ENCODE measurements at places on chromosomes 16 and 17.

- DNase-seq = no peak
Measured at GRCh38 chr17:59637611-59638310, 18.1 kb downstream of the CLTC start.

DNA sequence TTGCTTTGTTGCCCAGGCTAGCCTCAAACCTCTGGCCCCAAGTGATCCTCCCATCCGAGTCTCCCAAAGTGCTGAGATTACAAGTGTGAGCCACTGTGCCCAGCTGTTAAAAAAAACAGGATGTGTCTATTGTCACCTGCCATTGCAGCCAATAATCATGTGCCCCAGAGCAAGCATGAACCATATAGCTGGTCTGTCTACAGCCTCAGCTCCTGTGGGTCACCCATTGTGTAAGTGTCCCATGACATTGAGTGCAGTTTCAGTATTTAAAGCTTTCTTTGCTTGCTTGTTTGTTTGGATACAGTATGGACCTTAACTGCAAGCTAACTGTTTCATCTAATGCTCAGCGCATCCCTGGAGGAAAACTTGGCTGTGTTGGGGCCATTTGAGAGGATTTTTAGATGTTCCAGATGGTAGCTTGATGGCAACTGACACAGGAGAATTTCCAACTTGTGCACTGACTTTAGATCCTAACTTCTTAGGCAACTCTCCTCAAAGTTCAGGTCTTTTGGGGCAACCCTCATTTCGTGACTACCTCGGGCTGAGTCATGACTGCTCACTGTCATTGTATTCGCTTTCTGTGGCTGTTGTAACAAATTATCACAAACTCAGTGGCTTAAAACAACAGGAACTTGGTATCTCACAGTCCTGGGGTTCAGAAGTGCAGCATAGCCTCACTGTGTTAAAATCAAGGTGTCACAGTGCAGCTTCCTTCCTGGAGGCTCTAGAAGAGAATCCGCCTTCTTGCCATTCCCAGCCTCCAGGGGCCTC is 30.3 kb upstream of the ADORA2B start:
- DNase-seq = no peak

GRCh38 chr17:80667462-80668277 is 123.0 kb downstream of the RPTOR start:
- no peak for DNase-seq

- DNase-seq = no peak
Measured at GRCh38 chr17:61225178-61225882, 174.3 kb upstream of the TBX2 start.

DNA sequence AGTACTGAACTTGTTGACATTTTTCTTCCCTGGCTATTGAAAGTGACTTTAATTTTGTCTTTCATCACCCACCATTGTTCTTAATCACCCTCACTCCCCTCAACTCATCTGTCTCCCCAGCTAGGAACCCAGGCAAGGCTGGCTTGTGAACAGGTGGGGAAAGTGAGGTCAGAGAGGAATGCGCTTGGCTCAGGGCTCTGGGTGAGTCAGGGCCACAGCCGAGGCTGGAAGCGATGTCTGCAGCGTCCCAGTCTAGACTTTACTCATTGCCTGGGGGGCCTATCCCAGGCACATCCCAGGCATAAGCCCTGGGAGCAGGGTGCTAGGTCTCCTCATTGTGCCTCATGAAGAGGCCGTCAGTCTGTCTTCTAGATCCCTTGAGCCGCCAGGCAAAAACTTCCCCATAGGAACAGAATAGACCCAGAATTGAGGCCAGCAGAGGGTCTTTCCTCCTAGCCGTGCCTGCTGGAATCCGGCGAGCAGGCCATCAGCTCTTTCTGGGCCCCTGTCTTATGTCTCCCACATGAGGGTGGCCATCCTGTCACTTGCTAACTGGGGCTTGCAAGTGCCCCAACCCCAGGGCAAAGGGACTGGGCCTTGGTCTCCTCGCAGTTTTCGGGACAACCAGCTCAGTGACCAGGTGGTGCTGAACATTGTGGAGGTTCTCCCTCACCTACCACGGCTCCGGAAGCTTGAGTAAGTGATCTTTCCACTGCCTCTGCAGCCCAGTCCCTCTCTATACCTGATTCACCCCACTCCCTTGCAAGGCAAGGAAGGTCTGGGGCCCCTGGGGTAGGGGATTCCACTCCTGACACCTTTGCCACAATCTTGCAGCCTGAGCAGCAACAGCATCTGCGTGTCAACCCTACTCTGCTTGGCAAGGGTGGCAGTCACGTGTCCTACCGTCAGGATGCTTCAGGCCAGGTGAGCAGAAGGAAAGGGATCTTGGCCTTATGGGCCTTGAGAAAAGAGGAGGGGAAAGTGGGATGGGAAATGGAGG is 40.1 kb downstream of the NLRC5 start:
- DNase-seq = no peak

GRCh38 chr17:29012535-29012934 is 6.7 kb upstream of the SEZ6 start:
- DNase-seq = no peak

GRCh38 chr17:68445671-68446070 is 11.6 kb downstream of the WIPI1 start:
- no peak for DNase-seq

DNA sequence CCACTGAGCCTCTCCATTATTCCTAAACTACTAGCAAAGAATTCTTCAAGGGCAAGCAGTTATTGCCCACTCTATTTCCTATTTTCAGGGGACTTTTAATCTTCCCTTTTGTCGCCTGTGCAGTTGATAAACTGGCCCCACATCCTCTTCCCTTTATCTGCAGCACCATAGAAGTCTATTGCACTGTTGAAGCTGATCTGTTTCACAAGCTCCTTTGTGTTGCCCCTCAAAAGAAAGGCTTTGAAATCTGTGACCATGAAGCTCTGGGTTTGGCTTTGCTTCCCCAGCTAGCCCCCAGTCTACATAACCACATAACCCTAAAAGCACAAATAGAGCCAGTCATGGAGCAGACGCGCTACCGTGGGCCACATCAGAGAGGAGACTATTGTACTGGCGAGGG is 37.1 kb downstream of the CDRT15 start:
- no peak for DNase-seq

- no peak for DNase-seq
Measured at GRCh38 chr17:59234631-59235030, 14.3 kb downstream of the GDPD1 start.

- DNase-seq = no peak
Measured at GRCh38 chr17:3512505-3513171, 36.8 kb downstream of the ASPA start.

DNA sequence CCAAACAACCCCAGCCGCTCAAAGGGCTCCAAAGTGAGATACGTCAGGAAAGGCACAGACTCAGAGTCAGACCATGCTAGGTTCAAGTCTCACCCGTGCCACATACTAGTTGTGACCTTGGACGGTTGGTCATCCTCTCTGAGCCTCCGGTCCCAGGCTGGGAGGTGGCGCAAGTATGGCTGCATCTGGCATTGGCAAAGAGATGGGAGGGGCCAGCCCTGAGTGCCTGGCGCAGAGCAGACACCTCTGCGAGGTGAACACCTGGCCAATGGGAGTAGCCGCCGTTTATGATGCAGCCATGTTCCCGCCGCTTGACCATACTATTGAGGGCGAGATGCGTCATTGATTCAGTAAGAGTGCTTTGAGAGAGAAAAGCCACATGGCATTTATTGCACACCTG is 97.8 kb upstream of the PLCG2 start:
- no peak for DNase-seq

GRCh38 chr16:28181515-28181914 is 30.2 kb downstream of the XPO6 start:
- DNase-seq = no peak

DNA sequence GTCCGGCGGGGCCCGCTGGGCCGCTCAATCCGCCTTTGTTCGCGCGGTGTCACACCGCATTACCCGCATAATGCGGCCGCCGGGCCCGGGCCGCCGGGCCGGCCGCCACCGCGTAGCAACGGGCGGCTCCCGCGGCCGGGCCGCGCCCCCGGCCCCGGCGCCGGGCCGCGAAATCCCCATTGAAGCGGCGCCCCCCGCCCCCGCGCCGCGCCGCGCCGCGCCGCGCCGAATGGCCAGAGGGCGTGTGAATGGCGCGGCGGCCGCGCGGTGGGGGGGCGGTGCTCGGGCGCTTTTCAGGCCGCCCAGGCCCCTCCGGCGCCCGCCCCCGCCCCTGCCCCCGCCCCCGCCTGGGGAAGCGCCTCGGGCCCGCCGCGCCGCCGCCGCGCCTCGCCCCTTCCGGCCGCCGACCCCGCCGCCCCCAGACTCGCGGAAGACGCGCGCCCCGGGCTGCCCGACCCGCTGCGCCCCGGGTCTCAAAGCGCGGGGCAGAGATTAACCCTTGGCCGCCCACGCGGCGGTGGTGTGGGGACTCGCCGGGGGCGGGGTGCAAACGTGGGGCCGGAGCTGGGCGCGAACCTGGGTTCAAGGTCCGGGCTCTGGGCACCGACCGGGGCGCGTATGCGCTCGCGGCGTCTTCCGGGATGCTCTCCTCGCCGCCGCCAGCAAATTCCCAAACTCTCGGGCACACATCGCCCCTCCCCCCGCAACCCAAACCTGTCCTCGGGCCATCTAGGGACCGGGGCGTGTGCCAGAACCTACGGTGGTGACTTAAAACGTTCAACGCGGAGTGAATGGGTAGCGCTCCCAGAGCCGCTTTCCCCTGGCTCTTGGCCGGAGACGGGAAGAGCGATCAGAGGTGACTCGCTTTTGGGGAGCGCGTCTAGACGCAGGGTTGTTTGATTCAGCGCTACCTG is 46.7 kb downstream of the WNT3 start:
- no peak for DNase-seq

DNA sequence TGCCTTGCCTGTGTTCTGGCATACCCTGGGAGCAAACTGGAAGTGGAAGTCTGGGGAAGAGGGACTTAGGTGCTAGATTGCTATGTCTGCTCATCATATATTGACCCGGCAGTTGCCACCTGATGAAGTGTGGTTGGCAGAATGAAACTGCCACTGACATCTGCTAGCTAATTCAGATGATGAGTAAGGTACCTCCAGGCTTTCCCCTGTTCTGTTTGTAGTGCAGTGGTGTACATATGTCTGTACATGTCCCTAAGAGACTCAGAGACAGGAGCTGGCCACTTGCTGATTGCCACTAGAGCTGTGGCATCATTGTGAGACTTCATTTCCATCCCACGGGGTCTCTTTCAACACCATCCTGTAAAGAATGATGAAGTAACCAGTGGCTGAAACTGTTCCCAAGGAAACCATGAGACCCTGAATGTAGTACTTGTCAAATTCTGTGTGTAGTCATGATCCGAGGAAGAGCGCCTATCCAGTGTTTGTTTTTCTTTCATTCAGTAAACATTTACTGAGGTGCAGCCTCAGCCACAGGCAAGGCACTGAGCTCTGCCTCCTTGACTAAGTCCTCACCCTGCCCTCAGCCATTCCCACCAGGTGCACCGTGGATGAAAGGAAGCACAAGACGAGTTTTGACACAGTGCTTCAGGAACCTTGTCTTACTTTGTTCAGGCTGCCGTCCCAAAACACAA is 13.2 kb downstream of the CLUAP1 start:
- DNase-seq = no peak

DNA sequence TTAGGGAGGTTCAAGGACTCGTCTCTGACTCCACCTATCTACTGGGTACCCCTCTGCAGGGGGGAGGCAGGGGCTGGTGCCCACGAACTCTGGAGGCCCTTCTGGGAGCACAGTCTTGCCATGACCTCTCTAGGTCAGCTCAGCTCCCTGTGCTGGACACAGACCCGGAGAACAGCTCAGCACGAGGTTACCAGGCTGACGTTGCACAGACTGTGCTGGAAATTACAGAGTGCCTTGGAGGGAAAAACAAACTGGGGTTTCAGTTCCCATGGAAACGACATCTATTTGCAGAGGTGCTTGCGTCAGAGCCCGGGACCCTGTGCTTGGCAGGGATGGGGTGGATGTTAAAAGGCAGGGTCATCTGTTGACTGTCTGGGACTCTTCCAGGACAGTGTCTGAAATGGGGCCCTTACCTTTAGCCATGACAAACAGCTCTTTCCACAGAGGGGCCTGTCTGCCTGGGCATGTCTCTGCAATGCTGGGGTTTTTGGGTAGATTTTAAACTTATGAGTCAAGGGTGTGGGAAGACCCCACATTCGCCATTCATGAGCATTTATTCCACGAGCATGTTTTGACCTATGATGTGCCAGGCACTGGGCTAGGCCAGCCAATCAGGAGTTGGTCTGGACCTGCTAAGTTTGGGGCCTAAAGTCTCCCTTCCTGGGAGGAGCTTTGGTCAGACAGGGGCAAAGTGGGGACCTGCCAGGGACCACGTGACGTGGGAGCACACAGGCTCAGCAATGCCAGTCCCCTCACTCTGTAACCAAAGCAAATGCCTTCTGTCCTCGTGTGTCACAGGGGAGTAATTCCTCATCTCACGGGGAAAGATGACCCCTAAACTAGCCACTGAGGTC is 22.5 kb downstream of the CCR7 start:
- no peak for DNase-seq

GRCh38 chr17:50967795-50968194 is 101.6 kb upstream of the TOB1 start:
- no peak for DNase-seq

DNA sequence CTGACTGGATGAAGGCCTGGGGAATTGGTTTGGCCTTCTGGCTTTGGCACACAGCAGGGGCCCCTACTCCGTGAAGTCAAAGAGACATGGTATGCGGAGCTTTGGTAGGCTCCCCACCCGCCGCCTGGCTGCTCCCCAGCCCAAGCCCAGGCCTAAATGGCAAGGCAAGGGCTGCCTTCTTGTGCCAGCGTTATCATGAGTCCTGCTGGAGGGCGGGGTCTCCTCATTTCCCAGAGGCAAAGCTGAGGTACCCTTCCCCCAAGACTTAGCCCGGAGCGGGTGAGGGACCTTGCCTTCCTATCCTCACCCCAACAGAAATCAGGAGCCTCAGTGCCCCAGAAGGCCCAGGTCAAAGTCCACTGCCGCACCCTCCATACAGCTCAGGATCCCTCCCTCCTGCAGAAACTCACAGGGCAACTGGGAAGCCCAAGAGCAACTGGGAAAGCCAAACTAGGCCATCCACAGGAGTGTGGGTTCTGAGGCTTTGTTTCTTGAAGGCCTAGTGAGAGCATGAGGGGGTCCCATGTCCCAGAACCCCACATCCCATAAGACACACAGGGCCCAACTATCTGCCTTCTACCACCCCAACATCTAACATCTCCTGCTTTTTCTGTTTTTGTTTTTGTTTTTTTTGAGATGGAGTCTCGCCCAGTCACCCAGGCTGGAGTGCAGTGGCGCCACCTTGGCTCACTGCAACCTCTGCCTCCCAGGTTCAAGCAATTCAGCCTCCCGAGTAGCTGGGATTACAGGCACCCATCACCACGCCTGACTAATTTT is 9.3 kb downstream of the PGAP3 start:
- DNase-seq = no peak

DNA sequence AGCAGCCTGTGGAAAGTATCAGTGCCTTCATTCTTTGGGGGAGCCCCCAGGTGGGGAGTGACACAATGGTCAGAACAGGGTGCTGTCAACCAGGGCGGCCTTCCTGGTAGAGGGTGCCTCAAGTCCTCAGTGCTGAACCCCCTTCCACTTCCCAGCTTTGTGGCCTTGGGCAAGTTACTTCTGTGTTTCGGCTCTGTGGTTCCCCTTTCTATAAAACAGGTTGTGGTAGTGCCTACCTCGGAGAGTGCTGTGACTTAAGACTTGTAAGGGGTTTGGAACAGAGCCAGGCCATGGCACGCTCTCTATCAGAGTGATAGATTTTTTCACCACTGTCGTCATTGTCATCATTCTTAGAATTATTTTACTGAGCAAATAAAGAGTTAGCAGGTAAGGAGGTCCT is 141.1 kb downstream of the CCDC182 start:
- DNase-seq = peak; percentile 29
